Hematopoietic multipotent progenitor cell treated with erythropoietin and hydrocortisone succinate and interleukin-3 and kit ligand, for 15 days (in vitro differentiated cells): ENCODE measurements at places on chromosomes 4 and X.

DNA sequence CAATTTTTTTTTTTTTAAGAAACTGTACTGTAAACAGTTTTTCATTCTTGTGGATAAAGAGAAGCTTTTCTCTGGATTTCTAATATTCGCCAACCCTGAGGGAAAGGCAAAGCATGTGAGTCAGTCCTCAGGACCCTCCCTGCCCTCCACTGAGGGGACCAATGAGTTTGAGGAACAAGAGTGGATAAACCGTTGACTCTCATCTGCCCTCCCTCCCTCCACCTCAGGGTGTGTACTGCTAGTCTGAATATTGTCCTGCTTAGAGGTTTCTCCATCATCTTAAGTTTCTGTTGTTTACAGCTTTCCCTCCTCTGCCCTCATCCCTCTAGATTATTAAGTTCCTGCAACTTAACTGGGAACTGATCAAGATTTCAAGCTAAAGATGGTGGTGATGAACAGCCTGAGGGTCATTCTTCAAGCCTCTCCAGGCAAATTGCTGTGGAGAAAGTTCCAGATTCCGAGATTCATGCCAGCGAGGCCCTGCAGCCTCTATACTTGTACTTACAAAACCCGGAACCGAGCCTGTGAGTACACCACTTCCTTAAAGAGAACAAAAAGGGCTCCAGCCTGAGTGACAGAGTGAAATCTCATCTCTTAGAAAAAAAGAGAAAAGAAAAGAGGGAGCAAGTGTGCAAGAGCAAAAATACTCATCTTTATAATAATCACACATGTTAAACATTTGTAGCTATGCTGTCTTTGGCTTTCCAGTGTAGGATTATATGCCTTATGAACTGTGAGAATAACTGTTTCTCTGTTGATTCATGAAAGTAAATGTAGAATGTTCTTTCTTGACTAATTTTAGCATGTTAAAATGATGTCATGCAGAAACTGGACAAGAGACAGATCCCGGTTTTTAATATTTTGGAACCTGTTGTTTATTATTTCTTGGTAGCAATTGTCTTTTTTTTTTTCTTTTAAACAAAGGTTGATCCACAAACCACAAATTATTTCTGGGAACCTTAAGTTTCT is 11.9 kb downstream of the CA5B start:
- no peak for DNase-seq

GRCh38 chr4:66842026-66842723 is 703.1 kb downstream of the CENPC start:
- no peak for DNase-seq

GRCh38 chrX:3295731-3296130 is 50.7 kb downstream of the MXRA5 start:
- DNase-seq, result no peak

DNA sequence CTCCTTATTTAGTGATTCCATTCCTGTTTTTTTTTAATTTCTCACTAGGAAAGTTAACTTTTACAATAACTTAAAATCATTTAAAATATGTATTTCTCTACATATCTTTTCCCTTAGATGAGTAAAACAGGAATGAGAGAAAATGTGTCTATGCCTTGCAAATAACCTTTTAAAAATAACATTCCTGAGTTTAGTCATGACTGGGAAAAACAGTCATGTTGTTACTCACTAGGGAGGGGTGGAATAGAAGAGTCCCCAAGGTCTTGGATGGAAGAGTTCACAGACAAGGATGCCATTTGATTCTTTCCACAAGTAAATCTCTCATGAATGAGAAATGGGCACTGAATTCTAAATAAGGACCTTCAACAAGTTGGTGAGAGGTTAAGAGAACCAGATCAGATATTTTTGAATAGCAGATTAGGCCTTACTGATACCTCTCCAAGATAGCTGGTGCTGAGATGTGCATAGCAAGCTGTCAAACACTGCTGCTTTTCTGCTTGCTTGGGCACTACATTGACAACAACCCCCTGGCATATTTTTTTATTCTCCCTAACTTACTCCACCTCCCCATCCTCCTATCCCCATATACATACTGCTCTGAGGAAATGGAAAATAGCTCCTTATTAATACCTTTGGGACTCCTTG is 25.1 kb downstream of the UGDH start:
- no peak for DNase-seq

DNA sequence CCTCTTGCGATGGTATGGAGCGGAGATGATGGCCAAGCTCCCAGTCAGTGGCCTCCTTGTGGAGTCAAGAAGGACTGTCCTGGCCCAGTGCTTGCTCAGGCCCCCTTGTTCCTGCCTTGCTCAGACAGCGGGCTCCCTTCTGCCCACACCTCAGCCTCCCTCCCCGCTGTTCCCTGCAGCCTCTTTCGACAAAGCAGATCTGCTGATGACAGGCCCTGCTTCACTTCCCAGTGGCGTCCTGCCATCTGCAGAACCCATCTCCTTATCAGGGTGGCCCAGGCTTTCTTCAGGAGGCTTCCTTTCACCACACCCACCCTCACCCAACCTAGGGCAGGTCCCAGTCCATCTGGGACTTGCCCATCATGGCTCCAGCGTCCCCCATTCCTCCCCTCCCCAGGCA is 80.0 kb downstream of the CLDN34 start:
- DNase-seq, result peak; percentile 90

DNA sequence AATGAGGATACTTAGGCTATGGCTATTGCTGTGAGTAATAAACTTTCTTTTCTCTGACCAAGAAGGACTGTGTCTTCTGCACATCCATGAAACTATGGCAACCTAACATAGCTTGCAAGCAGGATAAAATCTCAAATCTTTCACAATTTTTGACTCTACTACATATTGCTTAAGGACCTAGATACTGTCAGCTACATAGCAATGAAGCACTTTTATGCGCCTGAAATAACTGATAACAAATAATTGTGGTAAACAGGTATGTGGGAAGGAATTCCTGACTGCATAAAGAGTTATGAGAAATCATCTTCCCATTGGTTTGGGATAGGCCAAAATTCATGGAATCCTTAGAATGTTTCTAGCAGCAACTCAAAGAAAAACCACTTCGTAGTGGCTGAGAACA is 41.2 kb upstream of the PDGFC start:
- DNase-seq, result no peak

GRCh38 chr4:111923786-111924185 is 221.5 kb upstream of the FAM241A start:
- no peak for DNase-seq

DNA sequence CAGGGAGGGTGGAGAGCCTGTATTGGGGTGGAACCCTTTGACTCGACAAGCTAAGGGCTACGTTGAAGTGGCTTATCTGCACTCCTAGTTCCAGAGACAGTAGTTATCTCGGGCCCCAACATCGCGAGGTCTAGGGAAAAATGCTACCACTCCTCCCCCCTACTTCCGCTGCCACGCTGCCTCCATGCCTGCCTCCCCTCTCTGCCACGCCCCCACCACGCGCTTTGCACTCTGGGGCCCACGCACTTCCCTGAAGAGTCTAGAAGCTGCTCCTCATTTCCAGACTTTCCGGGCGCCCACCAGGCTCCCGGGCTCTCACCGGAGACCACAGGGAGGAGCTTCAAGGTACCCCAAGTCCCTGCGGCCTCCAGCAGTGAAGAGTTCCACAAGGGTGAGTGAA is at the start of gene PASD1:
TSS of gene PASD1 (plus strand) at position 227 of the 400 bp plus-strand sequence. CDS start 37,879 bp downstream, outside the sequence.
- DNase-seq, result no peak

- DNase-seq, result no peak
These were observed 531.8 kb downstream of the GLUD2 start for GRCh38 chrX:121579016-121579760.

GRCh38 chr4:109052821-109053220 is 249.6 kb downstream of the COL25A1 start:
- no peak for DNase-seq

DNA sequence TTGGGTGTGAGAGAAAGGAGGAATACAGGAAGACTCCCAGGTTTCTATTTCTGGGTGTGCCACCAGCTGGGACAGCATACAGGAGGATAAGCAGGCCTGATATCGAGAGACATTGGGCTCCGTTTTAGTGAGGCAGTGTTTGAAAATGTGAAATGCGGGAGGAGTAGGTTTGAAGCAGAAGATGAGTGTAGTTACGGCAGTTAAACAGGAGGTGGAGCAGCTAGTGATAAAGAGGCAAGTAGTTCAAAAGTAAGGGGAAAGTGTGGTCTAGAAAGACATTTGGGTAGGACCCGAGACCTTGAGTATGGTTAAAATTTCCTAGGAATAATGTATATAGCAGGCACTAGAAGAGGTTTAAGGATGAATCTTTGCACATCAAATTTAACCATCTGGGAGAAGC is 42.4 kb downstream of the DCUN1D4 start:
- peak; percentile 30 for DNase-seq

DNA sequence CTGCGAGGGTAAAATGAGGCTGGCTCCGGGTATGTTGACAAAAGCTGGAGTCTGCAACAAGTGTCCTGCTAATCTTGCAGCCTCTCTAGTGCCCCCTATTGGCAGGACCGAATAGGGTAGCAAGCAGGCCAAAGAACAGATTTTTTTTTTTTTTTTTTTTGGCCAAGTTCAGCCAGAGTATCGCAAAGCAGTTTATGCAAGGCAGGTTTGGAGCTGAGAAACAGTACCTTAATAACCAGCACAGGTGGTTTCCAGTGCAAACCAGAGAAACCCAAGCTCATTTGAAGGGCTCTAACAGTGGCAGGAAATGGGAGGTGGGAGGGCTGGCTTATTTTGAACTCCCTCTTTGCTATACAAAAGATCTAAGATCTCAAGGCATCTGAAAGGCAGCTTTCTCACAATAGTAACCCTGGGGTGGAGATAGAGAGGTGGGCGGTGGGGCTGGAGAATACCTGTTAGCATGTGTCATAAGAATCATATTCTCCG is 38.2 kb upstream of the OCIAD2 start:
- DNase-seq, result peak; percentile 52

- DNase-seq, result no peak
These were observed 53.0 kb upstream of the NKX1-1 start for GRCh38 chr4:1459081-1459721.

DNA sequence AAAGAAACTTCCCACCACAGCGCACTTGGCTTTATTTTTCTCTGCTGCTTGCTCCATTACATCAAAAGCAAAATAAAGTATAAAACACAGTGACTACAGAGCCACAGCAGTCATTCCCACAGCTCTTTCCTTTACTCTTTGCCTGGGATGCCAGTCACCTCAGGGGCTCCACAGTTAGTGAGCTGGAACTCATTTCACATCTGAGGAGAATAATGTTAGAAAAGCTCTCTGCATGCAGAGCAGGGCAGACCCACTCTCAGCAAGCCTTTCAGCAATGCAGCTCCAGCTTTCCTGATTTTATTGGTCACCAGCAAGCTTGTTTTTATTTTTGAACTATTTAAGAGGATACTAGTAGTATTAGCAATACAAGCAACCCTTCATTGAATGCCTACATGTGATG is 13.8 kb downstream of the GRXCR1 start:
- DNase-seq, result no peak

DNA sequence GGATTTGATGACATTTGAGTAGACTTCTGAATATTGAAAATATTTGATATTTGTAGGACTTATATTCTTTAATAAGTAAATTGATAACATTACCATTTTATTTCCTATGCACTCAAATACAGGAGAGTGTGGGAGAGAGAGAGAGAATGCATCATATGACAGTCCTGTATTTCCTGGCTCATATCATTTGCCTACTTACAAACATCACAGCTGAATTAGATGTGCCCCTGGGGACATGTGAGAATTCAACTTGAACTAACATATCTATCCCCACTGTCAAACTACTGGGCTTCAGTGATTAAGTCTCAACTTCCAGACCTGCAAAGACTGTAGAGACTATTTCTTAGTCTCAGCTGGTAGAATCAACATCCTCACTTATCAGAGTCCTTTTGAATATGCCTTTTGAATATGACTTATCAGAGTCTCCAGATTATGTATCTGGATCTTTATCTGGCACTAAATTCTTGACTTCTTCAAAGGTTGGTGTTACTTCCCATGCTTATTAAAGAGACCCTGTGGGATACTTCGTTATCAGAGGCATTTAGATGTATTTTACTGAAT is 75.5 kb downstream of the PABPC4L start:
- no peak for DNase-seq

GRCh38 chr4:176256921-176257320 is 12.1 kb downstream of the ASB5 start:
- DNase-seq, result no peak

DNA sequence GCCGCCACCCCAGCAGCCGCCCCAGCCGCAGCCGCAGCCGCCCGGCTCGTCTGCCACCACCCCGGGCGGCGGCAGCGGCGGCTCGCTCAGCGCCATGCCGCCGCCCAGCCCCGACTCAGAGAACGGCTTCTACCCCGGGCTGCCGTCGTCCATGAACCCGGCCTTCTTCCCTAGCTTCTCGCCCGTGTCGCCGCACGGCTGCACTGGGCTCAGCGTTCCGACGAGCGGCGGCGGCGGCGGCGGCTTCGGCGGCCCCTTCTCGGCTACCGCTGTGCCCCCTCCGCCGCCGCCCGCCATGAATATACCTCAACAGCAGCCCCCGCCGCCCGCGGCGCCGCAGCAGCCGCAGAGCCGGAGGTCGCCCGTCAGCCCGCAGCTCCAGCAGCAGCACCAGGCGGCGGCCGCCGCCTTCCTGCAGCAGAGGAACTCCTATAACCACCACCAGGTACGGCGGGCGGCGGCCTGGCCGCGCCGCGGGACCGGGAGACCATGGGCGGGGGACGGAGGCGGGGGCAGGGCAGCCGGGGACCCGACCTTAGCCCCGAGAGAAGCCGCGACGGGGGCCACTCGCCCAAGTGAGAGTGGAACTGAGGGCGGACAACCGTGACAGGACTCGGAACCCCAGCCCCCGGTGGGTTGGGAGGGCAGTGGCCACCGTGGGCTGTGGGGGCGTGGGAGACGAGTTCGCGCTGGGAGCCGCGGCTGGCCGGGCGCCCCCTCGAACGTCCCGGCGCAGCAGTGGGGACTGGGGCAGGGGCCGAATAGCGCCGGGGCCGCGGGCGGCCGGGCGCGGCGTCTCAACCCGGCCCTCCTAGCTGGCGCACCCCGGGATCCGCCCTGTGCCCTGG is 1.8 kb downstream of the CPEB2 start:
- peak; percentile 30 for DNase-seq

GRCh38 chrX:106611679-106612392 is at the start of gene RADX:
Gene RADX (plus strand): TSS chrX:106611978. CDS start chrX:106612081, 103 bp downstream.
- DNase-seq, result peak; percentile 55

GRCh38 chrX:38232079-38232686 is 11.5 kb upstream of the SRPX start:
- DNase-seq, result no peak

DNA sequence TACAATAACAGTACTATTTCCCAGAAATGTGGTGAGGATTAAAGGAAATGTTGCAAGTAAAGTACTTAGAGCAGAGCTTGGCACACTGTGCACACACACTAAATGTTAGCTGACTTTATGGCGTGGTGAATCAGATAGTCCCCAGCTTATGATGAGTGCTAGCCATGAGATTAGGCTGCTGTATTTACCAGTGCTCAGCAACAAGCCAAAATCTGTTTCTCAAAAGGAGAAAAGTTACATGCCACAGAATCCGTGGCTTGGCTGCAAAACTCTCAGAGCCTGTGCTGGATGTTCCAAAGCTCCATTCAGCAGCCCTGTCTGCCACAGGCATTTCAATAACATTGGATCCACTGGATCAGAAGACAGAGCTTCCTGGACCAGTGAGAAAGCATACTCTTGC is 12.8 kb upstream of the STBD1 start:
- DNase-seq, result no peak

- DNase-seq, result no peak
These were observed 42.9 kb downstream of the EVC start for GRCh38 chr4:5753766-5754528.
